ENCODE measurements at places on chromosomes 7 and 10.
A peak's percentile ranks its signal among the peaks of the same experiment; 100 is the strongest.

- no peak for DNase-seq
These were observed 1.5 kb downstream of the SEM1 start for GRCh38 chr7:96707901-96708774.

- DNase-seq: peak; percentile 70
These were observed 79.4 kb downstream of the VWC2 start for GRCh38 chr7:49852619-49853462.

DNA sequence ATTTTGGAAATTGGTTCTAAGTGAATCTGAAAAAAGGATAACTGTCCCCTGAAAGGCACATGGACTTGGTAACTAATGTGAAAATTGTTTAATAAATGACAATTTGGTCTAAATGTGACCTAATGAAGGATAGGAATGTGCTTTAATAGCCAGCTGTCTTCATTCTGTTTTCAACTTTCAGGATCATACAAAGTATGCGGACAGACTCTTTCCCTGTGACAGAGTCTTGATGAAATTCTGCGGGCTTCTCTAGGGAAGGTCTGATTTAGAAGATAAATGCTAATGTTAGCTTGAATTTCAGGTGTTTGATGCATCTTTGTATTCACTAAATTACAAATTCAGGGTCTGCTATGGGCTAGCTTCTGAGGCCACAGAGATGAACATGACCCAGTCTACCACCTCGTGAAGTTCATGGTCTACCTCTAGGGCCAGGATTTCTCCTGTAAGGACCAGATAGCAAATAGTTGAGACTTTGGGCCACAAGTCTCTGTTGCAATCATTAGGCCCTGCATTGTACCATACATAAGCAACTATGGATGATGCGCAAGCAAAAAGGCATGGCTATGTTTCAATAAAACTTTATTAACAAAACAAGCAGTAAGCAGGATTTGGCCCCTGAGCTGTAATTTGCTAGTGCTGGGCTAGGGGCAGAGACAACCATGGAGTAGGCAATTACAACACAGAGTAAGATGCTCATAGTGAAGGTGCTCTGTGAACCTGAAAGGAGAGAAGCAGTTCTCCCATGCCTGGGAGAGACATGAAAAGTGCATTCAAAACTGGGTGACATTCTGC is 368.6 kb downstream of the INHBA start:
- no peak for DNase-seq

DNA sequence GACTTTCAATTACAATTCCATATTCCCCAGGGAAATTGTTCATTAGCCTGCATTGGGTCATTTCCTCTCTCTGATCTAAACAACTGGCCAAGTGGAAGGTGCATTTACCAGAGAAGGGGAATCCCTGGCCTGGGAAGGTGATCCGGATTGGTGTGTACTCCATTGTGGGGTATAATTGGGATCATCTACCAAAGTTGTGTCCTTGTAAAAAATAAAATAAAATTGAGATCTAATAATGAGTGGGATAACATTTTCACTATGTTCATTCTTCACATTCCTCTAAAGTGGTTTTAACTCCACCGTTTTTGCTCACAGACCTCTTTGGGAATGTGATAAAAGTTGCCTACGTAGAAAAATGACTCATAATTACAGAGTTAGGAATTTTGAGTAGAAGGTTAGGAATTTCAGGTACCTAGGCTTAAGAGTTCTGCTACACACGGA is 22.8 kb downstream of the ARL5B start:
- no peak for DNase-seq

GRCh38 chr10:113617086-113617485 is 46.8 kb downstream of the NRAP start:
- no peak for DNase-seq

- DNase-seq: no peak
These were observed 200.4 kb downstream of the FAM107B start for GRCh38 chr10:14574291-14574690.

- DNase-seq: no peak
These were observed 38.4 kb upstream of the GDF10 start for GRCh38 chr10:47261556-47261955.

DNA sequence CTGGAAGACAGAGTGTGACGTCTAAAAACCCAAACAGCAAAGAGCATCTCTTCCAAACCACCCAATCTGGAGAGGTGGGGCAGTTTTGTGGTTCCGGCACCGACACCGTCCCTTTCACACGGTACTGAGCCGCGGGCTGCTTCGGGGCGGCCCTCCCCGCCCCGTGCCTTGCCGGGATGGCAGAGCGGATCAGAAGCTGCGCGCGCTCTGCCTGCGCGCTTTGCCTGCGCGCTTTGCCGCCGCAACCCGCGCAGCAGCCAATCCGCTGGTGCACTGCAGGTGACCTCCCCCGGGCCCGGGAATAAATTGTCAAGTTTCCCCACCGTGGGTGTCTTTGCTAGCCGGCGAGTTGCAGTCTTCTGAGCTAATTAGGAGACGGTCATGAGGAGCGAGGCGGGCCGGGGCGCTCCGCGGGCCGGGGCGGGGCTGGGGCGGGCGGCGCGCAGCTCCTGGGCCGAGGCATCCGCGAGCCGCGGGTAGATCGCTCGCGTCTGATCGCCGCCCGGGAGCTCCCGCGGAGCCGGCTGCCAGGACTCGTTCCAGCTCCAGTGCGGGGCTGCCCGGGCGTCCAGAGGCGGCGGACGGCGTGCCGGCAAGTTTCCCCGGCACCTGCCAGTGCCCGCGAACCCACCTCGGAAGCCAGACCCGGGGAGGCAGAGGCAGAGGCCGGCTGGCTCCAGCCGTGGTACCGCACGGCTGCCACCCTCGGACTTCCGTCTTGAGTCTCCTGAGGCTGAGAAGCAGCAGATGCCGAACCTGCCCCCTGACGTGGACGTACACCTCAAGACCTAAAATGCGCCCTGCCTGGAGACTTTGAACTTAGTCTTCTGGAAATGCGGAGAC is 536.0 kb upstream of the GALNT17 start:
- peak; percentile 73 for DNase-seq

DNA sequence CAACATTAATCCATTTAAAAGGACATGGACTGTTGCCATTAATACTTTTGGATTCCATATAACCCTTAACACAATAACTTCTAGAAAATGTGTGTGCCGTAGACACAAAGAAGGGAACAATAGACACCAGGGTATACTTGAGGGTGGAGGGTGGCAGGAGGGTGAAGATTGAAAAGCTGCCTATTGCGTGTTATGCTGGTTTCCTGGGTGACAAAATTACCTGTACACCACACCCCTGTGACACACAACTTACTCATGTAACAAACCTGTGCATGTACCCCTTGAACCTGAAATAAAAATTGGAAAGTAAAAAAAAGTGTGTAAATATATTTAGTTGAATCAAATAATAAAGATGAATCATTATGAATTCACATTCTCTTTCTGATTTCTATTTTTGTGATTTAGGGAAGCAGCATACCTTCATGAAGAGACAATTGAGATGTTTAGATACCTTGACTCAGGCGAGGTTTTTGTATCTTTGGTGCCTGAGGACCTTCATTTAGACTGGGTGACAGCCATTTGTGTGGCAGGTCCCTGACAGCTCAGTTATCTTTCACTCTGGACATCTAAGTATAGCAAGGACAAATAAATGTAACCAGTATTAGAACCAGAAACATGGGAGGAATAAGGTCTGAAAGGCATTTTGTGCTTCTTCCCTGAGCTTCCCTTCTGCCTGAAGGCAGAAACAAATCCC is 28.7 kb downstream of the GIMAP8 start:
- no peak for DNase-seq

DNA sequence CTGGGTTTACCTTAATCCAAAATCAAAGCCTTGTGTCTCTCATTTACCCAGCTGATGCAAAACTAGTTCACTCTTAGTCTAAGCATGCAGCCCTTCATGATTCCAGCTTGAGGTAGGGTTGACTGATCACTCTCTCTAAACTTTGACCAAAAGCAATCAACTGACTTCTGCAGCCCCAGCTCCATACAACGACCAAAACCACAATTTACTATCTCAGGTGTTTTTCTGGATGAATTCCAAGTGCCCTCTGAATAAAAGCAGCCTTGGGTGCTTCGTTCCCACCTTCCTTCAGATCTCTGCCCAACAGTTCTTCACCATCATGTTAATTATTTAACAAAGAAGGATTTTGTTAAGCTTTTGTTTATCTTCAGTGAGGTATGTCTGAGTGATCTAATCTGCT is 62.6 kb downstream of the CCDC6 start:
- no peak for DNase-seq

DNA sequence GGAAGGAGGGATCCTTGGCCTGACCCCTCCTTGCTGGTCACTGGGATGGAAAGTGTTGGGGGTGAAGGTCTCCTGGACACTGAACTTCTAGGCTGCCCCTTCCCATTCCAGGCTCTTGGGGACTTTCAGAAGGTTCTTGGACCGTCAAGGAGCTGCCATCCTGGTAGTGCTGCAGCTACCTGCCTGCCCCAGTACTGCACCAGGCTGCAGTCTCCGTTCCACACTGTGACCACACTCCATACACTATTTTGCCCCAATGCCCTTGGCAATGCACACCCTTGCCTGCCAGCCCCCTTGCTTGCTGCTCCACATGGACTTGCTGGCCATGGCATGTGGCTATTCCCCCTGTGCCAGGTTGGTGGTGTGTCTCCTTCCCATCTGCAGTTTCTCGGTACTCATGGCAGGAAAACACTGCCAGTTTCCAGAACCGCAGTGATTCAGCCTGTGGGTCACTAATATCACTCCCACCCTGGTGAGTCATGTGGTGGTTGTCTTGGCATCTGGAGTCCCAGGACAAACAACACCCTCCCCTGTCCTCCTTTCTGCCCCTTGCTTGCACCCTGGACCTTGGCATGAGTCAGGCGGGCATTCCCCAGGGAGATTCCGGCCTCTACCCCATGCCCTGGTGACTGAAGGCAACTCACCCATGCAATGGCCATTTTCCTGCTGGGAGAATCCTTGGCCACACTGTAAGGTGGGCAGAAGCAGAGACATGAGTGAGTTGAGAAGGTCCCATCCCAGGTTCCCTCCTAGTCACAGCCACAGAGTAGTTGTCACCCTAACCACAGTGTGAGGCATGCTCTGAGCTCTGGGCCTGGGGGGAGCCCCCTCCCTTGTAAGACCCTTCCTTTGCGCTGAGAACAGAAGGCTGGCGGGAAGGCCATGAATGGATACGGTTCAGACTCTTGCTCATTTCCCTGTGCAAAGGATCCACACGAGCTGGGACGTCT is 32.8 kb downstream of the GOLGA7B start:
- DNase-seq: no peak

- no peak for DNase-seq
These were observed 92.9 kb upstream of the ADAM12 start for GRCh38 chr10:126481181-126481580.

DNA sequence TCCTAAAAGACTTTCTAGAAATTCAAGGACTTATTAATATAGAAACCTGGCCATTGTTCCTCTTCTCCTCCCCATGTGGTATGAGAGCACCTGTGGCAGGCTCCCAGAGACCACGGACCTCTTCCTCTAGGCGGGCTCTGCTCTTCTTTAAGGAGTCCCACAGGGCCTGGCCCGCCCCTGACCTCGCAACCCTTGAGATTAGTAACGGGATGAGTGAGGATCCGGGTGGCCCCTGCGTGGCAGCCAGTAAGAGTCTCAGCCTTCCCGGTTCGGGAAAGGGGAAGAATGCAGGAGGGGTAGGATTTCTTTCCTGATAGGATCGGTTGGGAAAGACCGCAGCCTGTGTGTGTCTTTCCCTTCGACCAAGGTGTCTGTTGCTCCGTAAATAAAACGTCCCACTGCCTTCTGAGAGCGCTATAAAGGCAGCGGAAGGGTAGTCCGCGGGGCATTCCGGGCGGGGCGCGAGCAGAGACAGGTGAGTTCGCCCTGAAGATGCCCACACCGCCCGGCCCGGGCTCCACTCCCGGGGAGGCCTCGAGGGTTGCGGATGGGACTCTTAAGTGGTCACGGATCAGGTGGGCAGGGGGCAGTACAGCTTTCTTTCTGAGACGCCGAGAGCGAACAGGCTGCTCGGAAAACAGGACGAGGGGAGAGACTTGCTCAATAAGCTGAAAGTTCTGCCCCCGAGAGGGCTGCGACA is at the start of gene SLC26A4:
Gene SLC26A4, plus strand, starts transcription at position 448 of the 700 bp plus-strand sequence. CDS start 814 bp downstream, outside the sequence.
- peak; percentile 54 for DNase-seq

DNA sequence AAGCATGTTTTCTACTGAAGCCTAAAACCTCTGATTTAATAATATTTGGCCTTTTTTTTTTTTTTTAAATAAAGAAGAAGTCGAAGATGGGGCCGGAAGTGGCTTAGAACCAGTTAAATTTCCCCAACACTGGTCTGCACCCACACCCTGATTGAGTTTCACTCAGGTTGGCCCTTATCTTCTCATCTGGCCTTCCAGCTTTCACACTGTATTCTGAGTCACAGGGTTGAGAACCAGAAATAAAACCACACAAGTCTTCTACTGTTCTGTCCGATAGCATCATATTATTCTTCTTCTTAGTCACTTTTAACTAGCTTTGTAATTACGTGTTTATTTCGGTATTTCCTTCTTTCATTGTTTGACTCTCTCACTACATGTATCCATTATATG is 9.9 kb downstream of the ZNF365 start:
- no peak for DNase-seq

GRCh38 chr10:102001435-102002068 is 54.4 kb downstream of the ARMH3 start:
- no peak for DNase-seq

DNA sequence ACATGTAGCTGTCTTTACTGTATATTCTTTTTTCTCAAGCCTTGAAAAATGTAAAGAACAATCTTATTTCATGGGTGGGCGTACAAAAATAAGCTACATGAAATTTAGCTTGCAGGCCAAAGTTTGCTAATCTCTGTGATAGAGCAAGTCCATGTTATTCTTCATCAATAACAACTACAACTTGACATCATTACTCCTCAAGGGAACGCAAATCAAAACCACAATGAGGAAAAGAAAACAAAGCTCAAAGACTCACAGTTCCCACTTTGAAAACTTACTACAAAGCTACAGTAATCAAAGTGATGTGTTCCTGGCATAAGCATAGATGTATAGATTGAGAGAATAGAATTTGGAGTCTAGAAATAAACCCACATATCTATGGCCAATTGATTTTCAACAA is 62.5 kb downstream of the GNA12 start:
- DNase-seq: no peak

DNA sequence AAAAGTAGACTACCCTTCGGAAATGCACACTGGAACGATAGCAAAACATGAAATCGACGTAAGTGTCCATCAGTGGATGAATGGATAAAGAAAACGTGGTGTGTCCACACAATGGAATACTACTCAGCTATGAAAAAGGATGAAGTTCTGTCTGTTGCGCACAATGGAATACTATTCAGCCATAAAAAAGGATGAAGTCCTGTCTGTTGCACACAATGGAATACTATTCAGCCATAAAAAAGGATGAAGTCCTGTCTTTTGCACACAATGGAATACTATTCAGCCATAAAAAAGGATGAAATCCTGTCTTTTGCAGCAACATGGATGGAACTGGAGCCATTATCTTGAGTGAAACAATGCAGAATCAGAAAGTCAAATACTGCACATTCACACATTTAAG is 591.8 kb downstream of the PTPRN2 start:
- DNase-seq: no peak

- DNase-seq: no peak
These were observed 109.5 kb downstream of the NRF1 start for GRCh38 chr7:129721068-129721467.

- DNase-seq: no peak
These were observed 47.2 kb downstream of the NEURL1 start for GRCh38 chr10:103540722-103541121.
